Heart right ventricle (tissue), 16 donors: ENCODE measurements at places on chromosomes 7 and 10. TPM values are rescaled to one million over a fixed set of nuclear protein-coding genes. Genes with fewer than 3 reads are reported as not detected.

ITIH5 gene
- 16.0 TPM for total RNA-seq

ADIRF gene
- 57.3 TPM for total RNA-seq

SH3PXD2A gene
- total RNA-seq: 34.7 TPM

LIPK gene
- total RNA-seq: not detected

CFAP43 gene
- total RNA-seq: 0.11 TPM
